Osteocyte (in vitro differentiated cells): ENCODE measurements at places on chromosomes 6 and 20. TPM values are rescaled to one million over a fixed set of nuclear protein-coding genes. Genes with fewer than 3 reads are reported as not detected.

Gene SLPI
- total RNA-seq: not detected in 2 replicates

- no peak for DNase-seq
- no peaks in the 10 kb centered on the region for H3K27me3 ChIP-seq
- H3K36me3 ChIP-seq: no peaks in the 10 kb centered on the region
- H3K4me3 ChIP-seq: no peak overlapping the region
- no peaks in the 10 kb centered on the region for H3K4me1 ChIP-seq
- no peak overlapping the region for H3K27ac ChIP-seq
Observed at GRCh38 chr20:44302026-44302669, 8.9 kb downstream of the FITM2 start.

Gene YTHDF1
- 44.9 and 46.8 TPM in 2 replicates for total RNA-seq

Gene CAGE1
- 0.19 TPM in 1 of 2 replicates, not detected in the other for total RNA-seq

DNA sequence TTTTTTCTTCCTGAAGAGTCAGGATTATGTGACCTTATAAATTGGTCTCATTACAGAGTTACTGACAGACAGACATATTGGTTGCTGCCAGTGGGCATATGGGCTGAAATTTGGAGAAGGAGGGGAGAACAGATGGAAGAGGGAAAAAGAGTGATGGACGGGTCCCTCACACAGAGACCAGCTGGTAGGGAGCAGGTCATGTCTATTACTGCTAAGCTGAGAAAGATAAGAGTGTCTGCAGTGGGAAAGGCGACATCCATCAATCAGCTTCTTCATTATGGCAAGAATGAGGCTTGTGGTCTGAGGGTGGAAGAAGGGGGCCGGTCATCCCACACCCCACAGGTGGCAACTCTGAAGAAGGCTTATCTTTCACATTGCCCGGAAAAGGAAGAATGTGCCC lies 353.8 kb upstream of the RSPO3 start:
- H3K36me3 ChIP-seq: no peaks in the 10 kb centered on the region
- H3K4me1 ChIP-seq: peaks cover 6% of the 10 kb centered on the region
- no peak for DNase-seq
- peaks cover 17% of the 10 kb centered on the region for H3K27me3 ChIP-seq

Gene TDRD6
- total RNA-seq: 0.03 and 0.05 TPM in 2 replicates
